ENCODE measurements at places on chromosomes 1 and 21. TPM values are rescaled to one million over a fixed set of nuclear protein-coding genes. Genes with fewer than 3 reads are reported as not detected.

The EVA1C gene
- total RNA-seq: 21.8 TPM

The CAMSAP2 gene
- 32.2 TPM for total RNA-seq

GRCh38 chr1:147669469-147670318, 630 bp downstream of the ACP6 start:
- no peaks in the 10 kb centered on the region for H3K27me3 ChIP-seq
- peak overlapping the region; percentile 97 for H3K4me3 ChIP-seq
- peaks cover 11% of the 10 kb centered on the region for H3K4me1 ChIP-seq
- DNase-seq: peak; percentile 60

GRCh38 chr21:45594721-45595489, 48.6 kb upstream of the PCBP3 start:
- peaks cover 58% of the 10 kb centered on the region for H3K27me3 ChIP-seq
- H3K27ac ChIP-seq: no peak overlapping the region
- no peak overlapping the region for H3K4me3 ChIP-seq
- DNase-seq: no peak
- H3K36me3 ChIP-seq: no peaks in the 10 kb centered on the region
- peaks cover 4% of the 10 kb centered on the region for H3K4me1 ChIP-seq

DNA sequence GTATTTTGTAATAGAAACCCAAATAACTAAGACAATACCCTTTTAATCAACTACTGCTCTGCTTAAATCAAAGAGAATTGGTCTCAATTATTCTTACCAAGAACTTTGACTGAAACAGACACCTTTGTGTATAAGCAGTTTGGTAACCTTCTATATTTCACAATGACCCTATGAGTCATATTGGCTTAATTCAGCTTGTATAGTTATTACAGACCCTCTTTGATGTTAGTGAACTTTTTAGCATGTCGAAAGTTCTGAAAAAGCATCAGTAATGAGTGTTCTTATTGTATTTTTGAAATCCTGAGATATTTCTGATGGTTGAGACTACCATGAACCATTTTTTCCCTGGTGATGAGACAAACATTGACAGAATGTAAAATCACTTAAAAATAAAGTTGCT, 43.3 kb upstream of the RABGAP1L start:
- H3K27me3 ChIP-seq: no peaks in the 10 kb centered on the region
- H3K27ac ChIP-seq: no peak overlapping the region
- no peak overlapping the region for H3K4me3 ChIP-seq
- H3K4me1 ChIP-seq: no peaks in the 10 kb centered on the region
- H3K36me3 ChIP-seq: no peaks in the 10 kb centered on the region
- DNase-seq: no peak

- DNase-seq: no peak
- H3K4me3 ChIP-seq: no peak overlapping the region
- H3K4me1 ChIP-seq: peaks cover 29% of the 10 kb centered on the region
- no peaks in the 10 kb centered on the region for H3K36me3 ChIP-seq
These were observed 4.5 kb upstream of the RUNX3 start for GRCh38 chr1:24934310-24935195.

The GNG12 gene
- total RNA-seq: 57.0 TPM

DNA sequence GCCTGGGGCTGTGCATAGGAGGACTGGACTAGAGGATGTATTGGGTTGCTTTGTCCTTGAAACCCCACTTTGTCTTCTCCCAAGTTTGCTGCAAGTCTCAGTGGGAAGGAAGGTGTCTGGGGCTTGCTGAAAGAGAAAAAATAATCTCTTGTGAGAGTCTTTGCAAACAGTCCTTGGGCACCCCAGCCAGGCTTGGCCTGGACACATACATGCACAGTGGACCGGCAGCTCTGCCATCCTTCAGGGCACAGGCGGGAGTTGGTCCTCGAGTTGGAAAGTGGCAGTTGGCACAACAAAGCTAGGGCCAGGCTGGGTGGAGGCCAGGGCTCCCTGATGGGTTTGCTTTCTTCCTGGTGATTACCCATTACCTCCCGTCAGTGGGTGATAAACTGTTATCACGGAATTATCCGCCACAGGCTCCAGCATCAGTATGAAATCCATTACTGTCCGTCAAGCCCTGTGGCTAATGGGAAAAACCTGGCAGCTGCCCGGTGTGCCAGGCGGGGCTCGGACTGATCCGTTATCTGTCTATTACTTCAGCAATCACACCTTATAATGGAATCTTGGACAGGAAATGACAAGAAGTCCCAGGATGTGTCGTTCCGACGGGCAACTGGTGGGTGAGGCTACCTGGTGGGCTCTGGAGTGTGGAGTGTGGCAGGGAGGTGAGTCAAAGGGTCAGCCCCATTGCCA, 265.7 kb downstream of the GRIK3 start:
- DNase-seq: no peak
- peaks cover 44% of the 10 kb centered on the region for H3K27me3 ChIP-seq
- no peaks in the 10 kb centered on the region for H3K4me1 ChIP-seq
- H3K4me3 ChIP-seq: no peak overlapping the region
- no peak overlapping the region for H3K27ac ChIP-seq
- H3K36me3 ChIP-seq: no peaks in the 10 kb centered on the region

DNA sequence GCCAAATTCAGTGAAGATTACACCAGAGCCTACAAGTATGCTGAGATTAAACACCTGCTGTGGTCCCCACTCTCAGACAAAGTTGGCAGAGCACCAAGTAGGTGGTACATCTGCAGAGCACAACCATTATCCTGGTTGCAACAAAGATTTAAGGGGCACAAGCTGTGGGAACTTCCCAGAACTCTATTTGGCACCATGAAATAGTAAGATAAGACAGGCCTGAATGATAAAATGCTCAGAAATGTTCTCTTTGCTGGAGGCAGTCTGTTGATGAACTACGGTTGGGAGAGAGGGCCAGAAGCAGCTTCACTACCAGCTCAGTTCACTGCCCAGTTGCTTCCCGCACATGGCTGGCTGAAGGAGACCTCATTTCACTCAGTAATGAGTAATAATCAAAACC, 19.9 kb downstream of the RPL5 start:
- no peak overlapping the region for H3K27ac ChIP-seq
- no peaks in the 10 kb centered on the region for H3K27me3 ChIP-seq
- no peaks in the 10 kb centered on the region for H3K36me3 ChIP-seq

- no peak overlapping the region for H3K4me3 ChIP-seq
- no peaks in the 10 kb centered on the region for H3K27me3 ChIP-seq
- no peak overlapping the region for H3K27ac ChIP-seq
- H3K4me1 ChIP-seq: no peaks in the 10 kb centered on the region
- no peaks in the 10 kb centered on the region for H3K36me3 ChIP-seq
These were observed 51.7 kb upstream of the ACADM start for GRCh38 chr1:75672528-75673393.

The RPE65 gene
- total RNA-seq: not detected

GRCh38 chr1:155695608-155696007, 6.7 kb downstream of the DAP3 start:
- no peaks in the 10 kb centered on the region for H3K4me1 ChIP-seq
- DNase-seq: no peak
- no peaks in the 10 kb centered on the region for H3K36me3 ChIP-seq
- no peak overlapping the region for H3K27ac ChIP-seq
- H3K27me3 ChIP-seq: no peaks in the 10 kb centered on the region
- H3K4me3 ChIP-seq: no peak overlapping the region

The SDCCAG8 gene
- total RNA-seq: 83.7 TPM

GRCh38 chr1:53658489-53659230, 80.3 kb downstream of the GLIS1 start:
- H3K4me3 ChIP-seq: no peak overlapping the region
- no peak for DNase-seq
- H3K27ac ChIP-seq: no peak overlapping the region

The SYT6 gene
- not detected for total RNA-seq

- H3K36me3 ChIP-seq: peaks cover 12% of the 10 kb centered on the region
- H3K27ac ChIP-seq: no peak overlapping the region
- H3K4me1 ChIP-seq: peaks cover 13% of the 10 kb centered on the region
- no peaks in the 10 kb centered on the region for H3K27me3 ChIP-seq
- H3K4me3 ChIP-seq: no peak overlapping the region
- no peak for DNase-seq
These were observed 55.2 kb downstream of the PUM1 start for GRCh38 chr1:31010086-31010989.

- H3K4me3 ChIP-seq: no peak overlapping the region
- H3K4me1 ChIP-seq: no peaks in the 10 kb centered on the region
- H3K36me3 ChIP-seq: no peaks in the 10 kb centered on the region
- no peak overlapping the region for H3K27ac ChIP-seq
- H3K27me3 ChIP-seq: peaks cover 17% of the 10 kb centered on the region
These were observed 47.3 kb downstream of the UBIAD1 start for GRCh38 chr1:11320153-11320936.

DNA sequence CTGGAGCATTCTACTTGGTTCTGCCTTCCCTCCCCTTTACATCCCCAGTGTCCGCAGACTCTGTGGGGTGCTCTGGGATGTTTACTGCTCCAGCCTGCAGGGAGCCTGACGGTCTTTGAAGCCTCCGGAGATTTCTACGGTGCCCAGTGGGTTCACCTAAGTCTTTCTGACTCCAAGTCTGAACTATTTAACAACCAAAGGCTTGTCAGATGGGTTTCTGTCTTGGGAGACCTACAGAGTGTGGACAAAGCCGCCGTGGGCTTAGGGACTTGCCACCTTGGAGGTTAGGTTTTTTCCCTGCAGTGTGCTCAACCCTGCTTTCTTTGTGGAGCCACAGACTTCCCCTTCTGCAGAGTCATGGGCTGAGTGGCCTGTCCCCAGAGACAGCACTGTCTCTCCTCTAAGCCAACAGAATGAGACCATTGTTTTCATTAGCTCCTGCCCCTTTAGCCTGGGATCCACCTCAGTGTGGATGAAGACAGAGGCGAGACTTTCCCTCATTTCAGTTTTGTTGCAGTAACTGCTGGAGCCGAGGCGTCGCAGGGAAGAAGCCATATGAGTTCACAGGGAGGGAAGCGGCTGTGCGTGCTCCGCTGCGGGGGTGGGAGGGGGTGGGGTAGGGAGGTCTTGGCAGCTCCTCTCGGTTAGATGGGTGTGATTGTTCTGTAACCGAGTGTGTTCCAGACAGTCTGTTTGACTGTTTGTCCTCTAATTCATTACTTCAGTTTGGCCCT, 120.7 kb downstream of the CNIH3 start:
- no peaks in the 10 kb centered on the region for H3K27me3 ChIP-seq
- H3K27ac ChIP-seq: no peak overlapping the region
- DNase-seq: no peak
- no peak overlapping the region for H3K4me3 ChIP-seq
- H3K4me1 ChIP-seq: peaks cover 6% of the 10 kb centered on the region

- no peak for DNase-seq
- H3K27me3 ChIP-seq: no peaks in the 10 kb centered on the region
- no peaks in the 10 kb centered on the region for H3K36me3 ChIP-seq
- H3K4me1 ChIP-seq: no peaks in the 10 kb centered on the region
- H3K27ac ChIP-seq: no peak overlapping the region
These were observed 60.3 kb downstream of the TRAF5 start for GRCh38 chr1:211386921-211387320.

- no peaks in the 10 kb centered on the region for H3K4me1 ChIP-seq
- no peaks in the 10 kb centered on the region for H3K36me3 ChIP-seq
These were observed 28.0 kb downstream of the ITSN1 start for GRCh38 chr21:33670076-33670978.

DNA sequence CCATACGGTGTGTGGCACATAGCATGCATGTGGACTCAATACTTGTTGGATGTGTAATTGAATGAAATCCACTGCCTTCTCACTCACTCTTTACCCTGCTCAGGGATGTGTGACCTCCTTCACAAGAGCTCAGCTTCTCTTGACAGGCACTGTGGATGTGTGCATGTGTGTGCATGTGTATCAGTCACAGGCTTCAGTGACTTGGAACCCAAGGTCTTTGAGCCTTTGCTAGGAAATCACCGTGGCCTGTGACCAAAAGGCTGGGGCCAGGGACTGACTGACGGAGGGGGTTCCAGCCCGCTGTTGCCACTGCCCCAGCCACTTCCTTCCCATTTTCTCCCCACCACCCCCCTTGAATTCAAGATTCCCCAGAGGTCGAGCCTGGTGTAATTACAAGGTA, 144.4 kb upstream of the POU3F1 start:
- H3K27me3 ChIP-seq: no peaks in the 10 kb centered on the region
- peaks cover 5% of the 10 kb centered on the region for H3K4me1 ChIP-seq
- H3K27ac ChIP-seq: no peak overlapping the region
- no peaks in the 10 kb centered on the region for H3K36me3 ChIP-seq

DNA sequence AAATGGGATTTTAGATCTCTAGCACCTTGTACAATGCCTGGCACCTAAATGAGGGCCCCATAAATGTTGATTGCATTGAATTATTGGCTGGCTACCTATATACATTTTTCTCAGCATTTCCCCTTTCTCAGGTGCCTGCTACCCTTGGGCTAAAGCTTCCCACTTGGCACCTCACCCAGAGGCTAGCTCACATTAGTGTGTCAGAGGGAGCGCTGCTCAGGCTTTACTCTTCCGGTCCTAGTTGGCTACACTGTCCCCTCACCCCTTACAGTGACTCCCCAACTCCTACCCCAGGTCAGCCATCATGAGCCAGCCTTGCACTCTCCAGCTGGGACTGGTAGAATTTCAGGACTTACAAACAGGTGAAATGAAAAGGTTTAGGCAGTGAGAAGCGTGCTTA, 9.5 kb downstream of the TRAF5 start:
- DNase-seq: no peak
- no peak overlapping the region for H3K4me3 ChIP-seq
- H3K4me1 ChIP-seq: no peaks in the 10 kb centered on the region
- no peak overlapping the region for H3K27ac ChIP-seq

DNA sequence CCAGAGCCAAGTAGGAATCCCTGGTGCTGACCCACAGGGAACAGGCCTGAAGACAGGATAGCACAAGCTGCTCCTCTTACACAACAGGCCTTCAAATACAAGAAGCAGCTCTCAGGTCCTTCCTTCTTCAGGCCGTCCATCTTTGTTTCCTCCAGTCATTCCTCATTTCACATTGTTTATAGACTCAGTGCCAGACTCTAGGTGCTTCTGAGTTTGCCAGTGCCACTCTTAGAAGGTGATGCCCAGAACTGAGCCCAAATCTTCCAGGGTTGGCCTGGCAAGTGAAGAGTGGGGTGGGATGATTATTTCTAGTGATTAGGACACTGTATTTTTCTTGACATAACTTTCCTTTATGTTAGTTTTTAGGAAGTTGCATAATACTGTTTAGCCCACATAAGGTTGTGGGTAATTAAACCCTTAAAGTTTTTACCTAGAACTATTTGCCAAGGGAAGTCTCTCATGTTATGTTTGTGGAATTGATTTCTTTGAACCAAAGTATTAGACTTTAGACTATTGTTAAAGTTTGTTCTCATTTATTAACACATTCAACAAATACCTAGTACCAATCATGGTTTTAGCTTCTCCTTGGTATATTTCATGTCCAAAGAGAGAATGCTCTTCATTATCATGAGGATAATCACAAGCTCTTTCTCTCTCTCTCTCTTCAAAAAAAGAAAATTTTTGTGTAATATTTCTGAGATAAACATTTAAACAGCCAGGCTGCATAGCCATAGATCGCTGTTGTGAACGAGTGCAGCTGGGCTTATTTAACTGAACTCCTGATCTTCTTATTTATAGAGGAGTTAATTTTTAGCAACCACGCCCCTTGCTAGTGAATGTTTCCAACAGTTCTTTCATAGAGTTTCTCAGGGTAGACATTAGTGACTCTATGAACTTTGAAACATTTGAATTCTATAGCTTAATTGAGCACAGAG, 47.7 kb downstream of the PGM1 start:
- no peak overlapping the region for H3K4me3 ChIP-seq
- no peak for DNase-seq
- H3K27ac ChIP-seq: peak overlapping the region; percentile 65

All from left lung (tissue), 14 donors.